ENCODE measurements at places on chromosomes 5 and 9.

GRCh38 chr5:164614707-164615106 is 1109.3 kb downstream of the MAT2B start:
- no peak for DNase-seq

GRCh38 chr9:98219364-98219716 is 26.9 kb upstream of the CORO2A start:
- no peak for DNase-seq

DNA sequence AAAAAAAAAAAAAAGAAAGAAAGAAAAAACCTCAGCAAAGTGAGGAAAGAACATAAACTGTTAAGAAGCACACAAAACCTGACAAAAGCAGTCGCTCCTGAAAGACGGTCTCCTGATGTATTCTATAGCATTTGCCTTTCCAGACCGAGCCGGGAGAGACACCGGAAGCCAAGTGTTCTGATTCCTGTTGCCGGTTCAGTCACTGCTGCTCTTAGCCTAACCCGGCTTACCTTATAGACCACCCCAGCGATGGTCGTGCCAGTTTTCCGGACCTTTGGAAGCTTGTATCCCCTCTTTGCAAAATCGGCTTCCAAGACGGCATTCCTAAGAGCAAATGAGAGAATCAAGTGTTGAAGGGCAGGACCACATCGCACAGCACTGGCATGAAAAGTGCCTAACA is 630 bp downstream of the PSMB7 start:
- no peak for DNase-seq

GRCh38 chr5:134138416-134139376 is 24.2 kb downstream of the TCF7 start:
- DNase-seq = no peak

- no peak for DNase-seq
Observed at GRCh38 chr9:120475341-120475740, 104.6 kb downstream of the CDK5RAP2 start.

DNA sequence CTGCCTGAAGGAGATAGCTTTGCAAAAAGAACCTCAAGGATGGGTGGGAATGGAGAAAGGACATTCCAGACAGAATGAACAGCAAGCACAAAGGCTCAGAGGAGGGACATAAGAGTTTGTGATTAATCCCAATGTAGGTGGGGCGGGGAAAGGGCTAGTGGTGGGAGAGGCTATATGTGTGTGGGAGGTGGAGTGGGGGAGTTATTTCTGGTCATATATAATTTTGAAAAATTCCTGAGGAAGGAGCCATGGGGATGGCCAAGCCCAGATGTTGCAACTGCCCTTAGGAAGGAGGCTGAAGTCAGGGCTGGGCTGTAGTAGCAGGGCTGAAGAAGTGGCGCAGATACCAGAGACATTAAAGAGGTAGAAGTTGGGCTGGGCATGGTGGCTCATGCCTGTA is 13.4 kb upstream of the CCL27 start:
- DNase-seq = no peak

DNA sequence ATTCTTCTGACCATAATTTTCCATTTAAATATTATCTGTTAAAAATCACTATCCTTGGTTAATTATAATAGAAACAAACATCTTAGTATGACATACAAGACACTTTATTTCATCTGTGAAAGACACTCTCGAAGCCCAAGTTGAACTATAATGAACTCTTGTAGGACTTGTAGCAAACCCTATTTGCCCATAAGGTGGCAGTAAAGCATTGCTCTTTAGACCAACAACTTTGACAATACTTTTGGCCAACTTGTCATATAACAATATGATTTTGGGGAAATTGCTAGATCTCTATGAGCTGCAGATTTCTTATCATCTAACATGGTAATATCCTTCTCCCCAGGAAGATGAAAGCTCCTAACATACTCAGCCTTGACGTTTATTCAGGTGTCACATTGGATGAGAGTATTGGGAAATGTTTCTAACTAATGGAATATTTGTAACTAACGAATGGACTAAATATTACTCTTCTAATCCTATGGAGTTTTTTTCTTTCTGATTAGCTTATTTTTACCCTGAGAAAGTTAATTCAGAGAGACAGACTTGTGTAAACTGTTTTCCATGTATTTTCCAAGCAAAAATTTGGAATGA is 11.0 kb downstream of the SPINK14 start:
- no peak for DNase-seq

DNA sequence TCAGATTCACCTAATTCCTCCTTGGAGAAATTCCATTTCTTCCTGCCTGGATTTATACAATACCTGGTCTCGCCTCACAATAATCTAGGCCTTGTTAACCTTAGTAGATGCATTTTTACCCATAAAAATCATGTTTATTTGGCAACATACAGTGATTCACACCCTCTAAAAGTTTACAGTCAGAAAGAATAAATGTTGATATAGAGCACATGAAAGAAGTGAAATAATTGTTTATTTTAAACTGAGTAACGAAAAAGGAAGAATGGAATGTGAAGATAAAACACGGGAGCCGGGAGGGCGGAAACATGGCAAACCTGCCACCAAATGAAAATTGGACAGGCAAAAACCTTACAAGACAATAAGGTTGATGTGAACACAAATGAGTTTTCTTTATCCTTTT is 28.9 kb upstream of the KCNN2 start:
- DNase-seq = no peak

DNA sequence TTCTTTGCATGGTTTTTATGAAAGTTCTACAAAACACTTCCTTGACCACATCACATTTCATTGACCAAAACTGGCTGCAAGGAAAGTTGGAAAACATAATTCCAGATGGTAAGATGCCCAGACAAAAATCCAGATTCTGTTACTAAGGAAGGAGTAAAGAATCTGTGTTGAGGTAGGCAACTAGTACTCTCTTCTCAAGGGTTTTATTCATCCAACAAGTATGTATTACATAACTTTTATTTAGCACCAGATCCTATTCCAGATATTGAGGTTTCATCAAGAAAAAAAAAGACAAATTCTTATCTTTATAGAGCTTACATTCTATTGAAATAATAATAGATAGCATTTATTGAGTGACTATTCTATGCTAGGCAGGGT is 43.2 kb upstream of the UGCG start:
- DNase-seq = no peak

- DNase-seq = no peak
Observed at GRCh38 chr9:116859763-116860162, 172.7 kb downstream of the TRIM32 start.

DNA sequence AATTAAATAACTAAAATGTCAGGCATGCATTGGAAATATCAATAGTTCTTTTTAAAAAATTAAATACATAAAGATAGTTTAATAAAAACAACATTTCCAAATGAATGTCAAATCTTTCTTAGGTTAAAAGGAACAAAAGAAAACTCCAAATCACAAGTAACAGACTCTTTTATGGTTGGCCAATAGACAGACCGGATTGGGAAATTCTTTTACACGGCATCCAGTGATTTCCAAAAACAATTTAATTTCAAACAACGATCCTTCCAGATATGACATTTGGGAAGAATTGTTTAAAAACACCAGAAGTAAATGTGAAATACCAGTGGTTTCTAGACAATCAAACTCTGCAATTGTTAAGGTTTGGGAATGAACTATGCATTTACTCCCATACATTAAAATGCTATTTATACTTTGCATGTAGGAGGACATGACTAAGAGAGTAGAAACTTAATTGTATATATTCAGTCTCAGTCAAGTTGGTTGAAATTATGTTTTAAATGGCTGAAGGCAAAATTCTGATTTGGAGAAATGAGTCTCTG is 32.8 kb downstream of the ZNF474 start:
- no peak for DNase-seq

GRCh38 chr5:160438316-160439204 is 16.9 kb downstream of the PTTG1 start:
- DNase-seq = peak; percentile 19

DNA sequence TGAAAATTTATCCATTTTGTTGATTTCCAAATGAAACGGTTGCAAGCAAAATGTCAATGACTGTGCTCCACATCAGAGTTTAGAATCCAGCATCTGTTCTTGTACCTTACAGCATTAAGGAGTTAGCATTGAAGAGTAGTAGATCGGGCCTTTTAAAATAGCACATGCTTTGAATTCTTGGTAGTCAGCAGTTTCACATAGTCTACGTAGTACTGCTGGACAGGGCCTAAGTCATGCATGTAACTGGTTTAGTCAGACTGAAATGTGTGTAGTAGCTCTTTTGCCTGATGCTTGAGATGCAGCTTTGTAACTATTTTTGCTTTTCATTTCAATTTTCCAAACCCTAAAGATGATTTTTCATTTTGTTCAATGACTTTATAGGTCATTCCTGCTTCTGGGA is 19.8 kb downstream of the LECT2 start:
- no peak for DNase-seq

DNA sequence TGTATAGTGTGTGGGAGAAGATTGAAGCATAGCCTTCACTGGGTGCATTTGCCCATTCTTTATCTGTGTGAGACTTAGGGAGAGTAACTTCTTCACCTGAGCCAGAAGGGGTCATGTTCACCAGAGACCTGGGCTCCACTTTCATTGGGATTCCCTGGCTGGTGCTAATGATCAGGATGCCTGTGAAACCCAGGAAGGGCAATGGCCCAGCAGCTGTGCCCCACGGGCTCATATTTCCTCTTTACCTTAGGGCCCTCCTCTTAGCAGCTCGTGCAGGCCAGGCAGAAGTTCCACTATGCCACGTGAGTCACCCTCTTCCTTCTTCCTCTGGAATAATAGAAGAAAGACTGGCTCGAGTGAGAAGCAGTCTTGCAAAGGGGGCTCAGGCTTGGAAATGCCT is 5.0 kb downstream of the PPARGC1B start:
- no peak for DNase-seq

GRCh38 chr5:123033157-123033671 is 3.3 kb downstream of the PPIC start:
- DNase-seq = no peak

DNA sequence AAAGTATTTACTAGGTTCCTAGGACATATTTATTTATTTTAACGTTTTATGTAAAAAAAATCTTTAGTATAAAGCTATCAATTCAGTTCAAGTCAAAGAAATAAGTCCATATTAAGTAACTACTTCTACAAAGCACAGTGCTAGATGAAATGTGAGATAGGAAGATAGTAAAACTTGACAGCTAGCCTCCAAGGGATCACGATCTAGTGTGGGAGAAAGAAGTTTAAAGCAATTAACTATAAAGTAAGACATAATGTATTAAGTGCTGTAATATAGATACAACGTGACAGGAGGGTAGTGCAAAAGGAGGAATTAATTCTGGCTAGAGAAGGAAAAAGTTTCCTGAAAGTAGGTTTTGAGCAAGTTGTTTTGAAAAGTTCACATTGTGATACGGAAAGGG is 134.9 kb downstream of the ST8SIA4 start:
- no peak for DNase-seq

Data from stimulated activated CD8-positive, alpha-beta memory T cell treated with anti-CD3 and anti-CD28 coated beads, Interleukin-2, amount 100 ng/mL, for 1 hour (primary cell).